Mesendoderm (in vitro differentiated cells): ENCODE measurements at places on chromosomes 3 and 15.

GRCh38 chr15:91135201-91136130 is 35.4 kb downstream of the SV2B start:
- no peak for DNase-seq
- H3K27me3 ChIP-seq, result no peaks in the 10 kb centered on the region
- H3K4me1 ChIP-seq, result peaks cover 1% of the 10 kb centered on the region
- no peak overlapping the region for H3K27ac ChIP-seq
- H3K36me3 ChIP-seq, result no peaks in the 10 kb centered on the region

DNA sequence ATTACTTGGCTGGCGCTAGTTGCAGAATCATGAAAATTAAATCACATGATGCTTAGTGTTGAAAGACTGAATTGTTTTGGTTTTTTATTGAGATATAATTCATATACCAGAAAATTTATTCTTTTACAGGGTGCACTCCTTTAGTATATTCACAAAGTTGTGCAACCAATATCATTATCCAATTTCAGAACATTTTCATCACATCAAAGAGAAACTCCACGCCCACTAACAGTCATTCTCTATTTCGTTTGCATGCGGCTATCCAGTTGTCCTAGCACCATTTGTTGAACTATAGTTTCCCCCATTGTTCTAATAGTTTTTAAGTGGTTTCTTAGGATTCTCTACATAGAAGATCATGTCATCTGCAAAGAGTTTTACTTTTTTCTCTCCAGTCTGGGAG is 3.7 kb downstream of the EHD4 start:
- H3K27me3 ChIP-seq, result no peaks in the 10 kb centered on the region
- H3K4me1 ChIP-seq, result peaks cover 15% of the 10 kb centered on the region
- DNase-seq, result no peak
- no peak overlapping the region for H3K27ac ChIP-seq
- no peak overlapping the region for H3K4me3 ChIP-seq
- no peaks in the 10 kb centered on the region for H3K36me3 ChIP-seq

DNA sequence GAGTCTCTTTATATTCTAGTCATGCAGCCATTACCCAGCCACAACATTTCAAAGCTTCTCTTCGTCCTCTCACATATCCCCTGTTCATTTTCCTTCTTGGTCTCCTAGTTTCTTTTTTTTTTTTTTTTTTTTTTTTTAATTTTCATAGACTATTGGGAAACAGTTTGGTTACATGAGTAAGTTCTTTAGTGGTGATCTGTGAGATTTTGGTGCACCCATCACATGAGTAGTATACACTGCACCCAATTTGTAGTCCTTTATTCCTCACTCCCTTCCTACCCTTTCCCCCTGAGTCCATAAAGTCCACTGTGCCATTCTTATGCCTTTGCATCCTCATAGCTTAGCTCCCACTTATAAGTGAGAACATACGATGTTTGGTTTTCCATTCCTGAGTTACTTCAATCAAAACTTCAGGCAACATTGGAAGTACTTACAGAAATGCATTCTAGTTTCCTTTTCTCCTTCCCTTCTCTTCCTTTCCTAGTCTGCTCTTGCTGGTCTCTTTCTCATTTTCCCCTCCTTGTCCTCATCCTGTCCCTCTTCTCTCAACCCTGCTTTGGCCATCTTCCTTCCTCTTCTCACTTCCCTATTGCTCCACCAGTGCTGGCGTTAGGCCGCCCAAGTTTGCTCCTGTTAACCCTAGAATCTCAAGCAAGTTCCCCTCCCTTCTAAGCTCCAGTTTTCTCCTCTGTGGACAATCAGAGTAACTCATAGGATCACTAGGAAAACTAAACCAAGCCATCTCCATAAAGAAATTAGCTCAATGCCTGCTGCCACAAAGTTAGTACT is 4.8 kb downstream of the ATP8B4 start:
- no peaks in the 10 kb centered on the region for H3K36me3 ChIP-seq
- no peak overlapping the region for H3K4me3 ChIP-seq
- H3K27ac ChIP-seq, result no peak overlapping the region
- H3K27me3 ChIP-seq, result no peaks in the 10 kb centered on the region

DNA sequence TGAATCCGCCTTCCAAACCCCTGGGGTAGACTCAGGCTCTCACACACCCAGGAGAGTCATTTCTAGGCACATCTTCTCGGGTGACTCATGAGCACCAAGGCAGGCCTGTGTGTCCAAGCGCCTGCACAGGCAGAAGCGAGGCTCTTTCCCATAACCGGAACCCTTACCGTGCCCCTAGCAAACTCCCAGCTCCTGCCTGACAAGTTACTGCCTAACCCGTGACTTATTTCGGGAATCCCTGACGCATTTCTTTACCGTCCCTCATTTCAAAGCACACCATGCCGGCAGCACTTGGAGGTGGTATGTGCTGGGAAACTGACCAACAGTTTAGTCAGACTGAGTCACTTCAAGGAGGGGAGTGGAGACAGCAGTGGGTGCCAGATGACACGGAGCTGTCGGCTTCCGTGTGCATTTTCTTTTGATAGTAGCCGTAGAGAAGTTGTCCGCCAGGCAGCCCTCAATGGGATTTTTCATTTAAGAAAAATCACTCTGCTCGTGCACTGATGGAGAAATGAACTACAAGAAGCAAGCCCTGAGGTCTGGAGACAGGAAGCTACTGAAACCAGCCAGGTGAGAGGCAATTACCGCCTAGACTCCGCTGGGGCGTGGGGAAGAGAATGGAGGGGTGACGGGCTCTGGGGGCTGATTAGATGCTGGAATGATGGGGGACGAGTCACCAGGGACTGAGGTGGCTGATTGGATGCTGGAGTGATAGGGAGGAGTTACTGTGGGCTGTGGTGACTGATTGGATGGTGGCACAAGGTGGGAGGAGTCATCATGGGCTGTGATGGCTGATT is 17.3 kb upstream of the HRH1 start:
- H3K27me3 ChIP-seq, result no peaks in the 10 kb centered on the region
- no peak overlapping the region for H3K4me3 ChIP-seq
- DNase-seq, result peak; percentile 40
- no peak overlapping the region for H3K27ac ChIP-seq
- H3K36me3 ChIP-seq, result no peaks in the 10 kb centered on the region
- no peaks in the 10 kb centered on the region for H3K4me1 ChIP-seq

- H3K4me1 ChIP-seq, result peaks cover 4% of the 10 kb centered on the region
- no peak overlapping the region for H3K4me3 ChIP-seq
- no peaks in the 10 kb centered on the region for H3K27me3 ChIP-seq
- H3K36me3 ChIP-seq, result no peaks in the 10 kb centered on the region
- H3K27ac ChIP-seq, result no peak overlapping the region
Observed at GRCh38 chr3:7913283-7913682, 588.3 kb upstream of the LMCD1 start.

DNA sequence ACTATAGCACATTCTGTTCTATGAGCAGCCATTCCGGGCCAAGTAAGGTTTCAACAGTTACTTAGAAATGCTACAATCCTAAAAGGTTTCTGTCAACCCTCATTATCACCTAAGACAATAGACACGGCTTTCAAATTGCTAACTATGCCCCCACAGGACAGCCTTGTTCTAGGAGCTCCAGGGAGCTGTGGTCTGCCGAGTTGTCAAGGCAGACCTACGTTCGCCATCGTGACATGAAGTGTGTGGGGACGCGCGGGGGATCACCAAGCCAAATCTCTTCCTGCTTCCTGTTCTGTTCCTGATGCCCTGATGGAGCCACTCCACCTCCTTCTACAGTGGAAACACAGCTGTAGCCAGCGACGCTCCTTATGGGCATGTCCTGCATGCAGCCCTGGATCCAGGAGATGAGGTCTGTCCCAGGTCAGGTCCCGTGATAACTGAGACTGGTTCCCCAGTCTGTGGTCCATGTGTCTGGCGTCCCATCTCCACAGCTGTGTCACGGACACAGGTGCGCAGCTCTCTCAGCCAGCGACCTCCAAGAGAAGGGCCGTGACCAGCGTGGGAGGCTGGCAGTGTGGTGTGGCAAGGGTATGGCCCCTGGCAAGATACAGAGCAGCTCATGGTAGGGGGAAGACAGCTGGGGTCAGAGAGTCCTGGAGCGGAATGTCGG is 82.8 kb downstream of the PCSK6 start:
- H3K36me3 ChIP-seq, result no peaks in the 10 kb centered on the region
- H3K27me3 ChIP-seq, result no peaks in the 10 kb centered on the region
- no peak overlapping the region for H3K27ac ChIP-seq
- no peaks in the 10 kb centered on the region for H3K4me1 ChIP-seq
- DNase-seq, result peak; percentile 19
- no peak overlapping the region for H3K4me3 ChIP-seq

DNA sequence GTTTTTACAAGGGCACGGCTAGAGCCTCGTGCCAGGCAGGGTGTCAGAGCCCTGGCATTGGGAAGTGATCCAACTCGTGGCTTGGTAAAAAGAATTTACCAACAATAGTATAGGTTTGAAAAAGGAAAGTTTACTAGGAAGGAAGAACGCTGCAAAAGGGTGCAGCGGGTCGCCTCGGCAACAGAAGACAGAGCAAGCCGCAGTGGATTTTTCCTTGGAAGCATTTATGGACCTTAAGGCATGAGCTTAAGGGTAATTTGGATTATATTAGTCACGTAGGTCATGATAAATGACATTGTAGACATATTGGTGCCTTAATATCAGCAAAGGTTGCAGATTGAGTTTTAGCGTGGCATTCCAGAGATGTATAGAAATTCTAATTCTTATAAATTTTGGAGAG is 163.4 kb upstream of the PPP2R3A start:
- no peak for DNase-seq
- H3K4me3 ChIP-seq, result no peak overlapping the region
- no peaks in the 10 kb centered on the region for H3K4me1 ChIP-seq
- no peaks in the 10 kb centered on the region for H3K27me3 ChIP-seq
- H3K36me3 ChIP-seq, result no peaks in the 10 kb centered on the region
- H3K27ac ChIP-seq, result no peak overlapping the region

- no peaks in the 10 kb centered on the region for H3K4me1 ChIP-seq
- peak; percentile 88 for DNase-seq
- H3K27me3 ChIP-seq, result no peaks in the 10 kb centered on the region
- H3K36me3 ChIP-seq, result no peaks in the 10 kb centered on the region
- H3K27ac ChIP-seq, result no peak overlapping the region
Observed at GRCh38 chr3:68972358-68972979, 40.1 kb upstream of the TAFA4 start.

DNA sequence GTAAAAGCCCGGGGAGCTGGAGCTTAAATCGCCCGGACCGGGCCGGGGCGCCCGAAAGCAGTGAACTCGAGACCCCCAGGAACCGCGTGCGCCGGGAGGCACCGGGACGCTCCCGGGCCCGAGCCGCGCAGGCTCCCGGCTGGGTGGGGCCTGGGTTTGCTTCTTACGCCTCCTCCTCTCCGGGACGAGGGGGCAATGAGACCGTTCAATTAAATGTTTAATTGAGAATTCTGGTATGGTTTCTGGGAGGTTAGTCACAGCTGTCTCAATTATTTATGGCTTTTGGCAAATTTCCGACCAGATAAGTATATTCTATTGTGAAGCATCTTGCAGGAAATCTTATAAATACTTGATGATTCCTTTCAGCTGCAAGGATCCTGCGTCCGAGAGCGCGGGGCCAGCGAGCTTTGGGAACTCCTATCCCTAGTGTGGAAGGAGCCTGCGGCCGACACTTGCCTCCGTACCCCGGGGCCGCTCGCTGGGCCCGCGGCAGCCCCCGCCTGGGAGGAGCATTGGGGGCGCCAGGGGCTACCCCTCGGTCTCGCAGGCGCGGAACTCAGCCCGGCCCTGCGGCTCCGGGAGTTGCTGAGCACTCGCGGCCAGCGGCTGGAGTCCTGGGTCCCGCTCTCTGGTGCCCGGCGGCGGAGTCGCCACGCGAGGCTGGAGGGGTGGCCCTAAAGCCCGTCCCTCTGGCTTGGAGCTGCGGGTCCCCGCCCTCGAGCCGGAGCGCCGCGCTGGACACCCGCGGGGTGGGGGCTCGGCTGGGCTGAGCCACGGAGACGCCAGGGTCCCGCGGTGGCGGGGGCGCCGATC is 10.3 kb downstream of the ISL2 start:
- DNase-seq, result peak; percentile 54
- H3K27ac ChIP-seq, result no peak overlapping the region
- peak overlapping the region; percentile 45 for H3K4me3 ChIP-seq
- H3K27me3 ChIP-seq, result peaks cover 29% of the 10 kb centered on the region
- H3K4me1 ChIP-seq, result peaks cover 9% of the 10 kb centered on the region
- H3K36me3 ChIP-seq, result no peaks in the 10 kb centered on the region

DNA sequence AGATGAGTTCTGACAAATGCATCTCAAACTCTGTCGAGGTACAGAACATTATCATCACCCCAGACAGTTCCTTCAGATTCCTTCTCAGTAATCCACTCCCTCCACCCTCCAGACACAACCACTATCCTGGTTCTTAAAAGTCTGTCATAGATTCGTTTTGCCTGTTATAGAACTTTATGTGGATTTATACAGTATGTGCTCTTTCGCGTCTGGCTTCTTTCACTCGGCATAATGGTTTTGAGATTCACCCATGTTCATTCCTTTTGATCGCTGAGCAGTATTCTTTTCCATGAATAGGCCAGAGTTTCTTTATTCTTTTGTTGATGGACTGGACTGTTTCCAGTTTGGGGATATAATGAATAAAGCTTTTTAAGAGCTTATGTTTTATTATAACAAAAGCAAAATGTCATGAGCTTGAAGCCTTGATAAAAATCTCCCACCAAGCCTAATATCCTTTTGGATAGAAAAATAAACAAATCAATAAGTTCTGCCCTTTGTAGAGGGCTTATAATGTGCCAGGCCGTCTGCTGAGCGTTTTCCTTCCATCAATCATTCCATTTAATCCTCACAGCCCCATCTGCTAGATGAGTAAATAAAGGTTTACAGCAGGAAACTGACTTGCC is 21.3 kb upstream of the RFTN1 start:
- H3K27ac ChIP-seq, result no peak overlapping the region
- no peaks in the 10 kb centered on the region for H3K36me3 ChIP-seq
- H3K4me3 ChIP-seq, result no peak overlapping the region
- no peaks in the 10 kb centered on the region for H3K27me3 ChIP-seq

DNA sequence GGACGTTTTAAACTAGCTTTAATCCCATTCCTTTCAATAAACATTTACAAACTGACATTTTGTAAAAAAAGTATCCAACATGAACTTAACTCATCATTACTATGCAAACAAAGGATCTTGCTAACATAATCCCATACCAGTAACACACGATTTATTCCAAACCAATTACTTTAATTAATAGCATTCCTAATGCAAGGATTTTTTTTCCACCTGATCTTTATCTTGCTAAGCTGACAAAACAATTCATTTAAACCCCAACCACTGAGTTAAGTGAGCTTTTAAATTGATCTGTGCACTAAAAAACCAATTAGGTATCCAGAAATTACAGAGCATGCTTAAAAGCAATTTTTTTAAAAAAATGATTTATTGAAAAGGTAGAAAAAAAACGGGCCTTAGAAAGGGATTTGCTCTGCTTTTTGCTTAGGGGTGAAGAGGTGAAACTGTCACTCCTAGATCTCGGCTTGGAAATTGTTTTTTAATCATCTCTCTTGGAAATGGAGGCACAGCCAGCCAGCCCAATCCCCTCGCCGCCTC is 1.2 kb downstream of the SH3BP5 start:
- H3K27ac ChIP-seq, result no peak overlapping the region
- peaks cover 2% of the 10 kb centered on the region for H3K4me1 ChIP-seq
- H3K27me3 ChIP-seq, result no peaks in the 10 kb centered on the region
- H3K36me3 ChIP-seq, result no peaks in the 10 kb centered on the region

DNA sequence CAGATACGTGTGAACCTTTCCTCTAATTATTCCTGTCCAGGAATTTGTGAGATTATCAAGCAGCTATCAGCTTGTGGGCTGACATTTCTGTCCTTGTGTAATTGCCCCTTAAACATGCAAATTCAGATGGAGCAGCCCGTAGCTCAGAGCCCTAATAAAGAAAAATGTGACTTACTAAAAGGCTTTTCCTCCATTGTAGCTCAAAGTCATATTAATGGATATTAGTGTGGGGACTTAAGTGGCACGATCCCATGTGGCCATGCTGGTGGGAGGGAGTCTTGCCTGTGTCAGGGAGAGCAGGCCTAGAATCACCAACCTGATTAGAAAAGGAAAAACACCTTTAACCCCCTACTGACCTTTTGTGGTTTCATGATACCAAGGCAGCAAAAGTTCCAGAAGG is 399.2 kb downstream of the LRTM1 start:
- H3K4me3 ChIP-seq, result no peak overlapping the region
- no peaks in the 10 kb centered on the region for H3K4me1 ChIP-seq
- no peak overlapping the region for H3K27ac ChIP-seq
- H3K36me3 ChIP-seq, result no peaks in the 10 kb centered on the region
- no peak for DNase-seq
- H3K27me3 ChIP-seq, result no peaks in the 10 kb centered on the region
